Hippocampal formation (tissue), 2 donors: ENCODE measurements at places on chromosomes 7 and 10.

GRCh38 chr7:144527051-144527471 is 123.6 kb upstream of the NOBOX start:
- no peak for DNase-seq

DNA sequence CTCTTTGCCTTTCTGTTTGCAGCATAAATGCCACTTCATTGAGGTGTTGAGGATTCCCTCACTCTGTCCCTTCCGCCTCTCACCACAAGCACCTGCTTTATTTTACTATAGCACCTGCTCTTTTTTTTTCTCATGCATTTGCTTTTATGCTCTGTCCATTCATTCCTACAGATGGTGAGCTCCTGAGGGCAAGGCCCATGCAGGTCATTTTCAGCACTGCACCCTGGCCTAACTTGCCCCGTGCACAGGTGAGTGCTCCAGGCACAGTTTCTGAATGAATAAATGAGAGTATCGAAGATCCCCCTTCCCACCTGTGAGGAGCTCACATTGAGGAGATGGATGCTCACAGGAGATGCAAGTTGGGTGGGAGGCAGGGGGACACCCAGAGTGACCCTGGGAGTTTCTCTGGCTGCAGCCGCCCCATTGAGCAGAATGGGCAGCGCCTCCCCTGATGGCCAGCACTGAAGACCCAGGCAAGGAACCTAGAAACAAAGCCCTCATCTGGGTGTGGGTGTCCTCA is 1.2 kb upstream of the AKR1E2 start:
- no peak for DNase-seq

DNA sequence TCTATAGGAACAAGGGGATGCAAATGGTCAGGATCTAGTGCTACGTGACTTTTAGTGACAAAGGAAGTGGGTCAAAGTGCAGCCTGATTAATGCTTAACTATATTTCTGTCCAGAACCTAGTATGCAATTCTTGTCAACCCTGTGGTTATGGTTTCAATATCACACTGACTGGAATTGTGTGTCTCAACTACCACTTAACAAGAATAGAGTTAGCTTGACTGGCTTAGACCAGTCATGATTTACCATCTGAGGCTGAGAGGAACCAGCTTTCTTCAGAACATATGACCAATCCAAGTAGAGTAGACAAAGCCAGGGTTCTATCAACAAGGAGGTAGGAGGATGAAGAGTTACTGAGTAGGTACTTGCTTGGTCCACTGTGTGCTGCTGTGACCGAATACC is 54.4 kb downstream of the MYPN start:
- DNase-seq, result no peak

GRCh38 chr10:88489107-88489506 is 94.0 kb downstream of the RNLS start:
- no peak for DNase-seq

DNA sequence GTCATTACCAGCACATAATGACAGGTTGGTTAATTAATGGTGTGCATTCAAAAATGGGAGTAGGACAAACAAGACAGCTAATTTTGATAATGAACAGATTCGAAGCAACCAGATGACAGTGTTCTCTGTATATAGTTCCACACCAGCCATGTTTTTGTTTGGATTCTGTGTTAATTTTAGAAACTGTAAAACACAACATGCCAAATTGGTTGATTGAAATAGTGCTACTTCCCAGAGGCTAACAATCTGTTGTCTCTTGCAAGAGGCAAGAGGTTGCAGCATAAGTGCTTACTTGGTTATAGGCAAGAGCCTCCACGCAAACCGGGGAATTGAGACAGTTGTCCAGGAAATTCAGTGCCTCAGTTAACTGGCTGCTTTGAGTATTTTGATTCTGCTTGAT is 170.2 kb upstream of the HABP2 start:
- no peak for DNase-seq

GRCh38 chr7:28005075-28005846 is 175.3 kb downstream of the JAZF1 start:
- no peak for DNase-seq

- no peak for DNase-seq
These were observed 170.9 kb downstream of the RAMP3 start for GRCh38 chr7:45328403-45328981.

DNA sequence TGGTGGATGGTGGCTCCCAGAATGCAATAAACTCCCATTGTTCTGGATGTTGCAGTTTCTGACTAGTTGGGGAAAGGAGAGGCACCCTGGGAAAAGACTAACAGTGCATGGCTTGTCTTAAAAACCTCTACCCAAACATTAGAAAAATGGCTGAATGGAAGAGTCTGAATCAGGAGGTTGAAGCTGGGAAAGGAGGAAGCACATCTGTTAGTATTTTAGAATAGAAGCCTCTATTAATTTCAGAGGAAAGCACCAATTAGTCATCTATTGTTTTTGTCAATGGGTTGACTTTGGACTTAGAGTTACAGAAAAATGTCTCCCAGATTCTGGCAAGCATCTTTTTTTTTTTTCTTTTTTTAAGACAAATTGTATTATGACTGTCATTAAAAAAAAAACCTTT is 56.1 kb upstream of the ELMO1 start:
- DNase-seq, result no peak

DNA sequence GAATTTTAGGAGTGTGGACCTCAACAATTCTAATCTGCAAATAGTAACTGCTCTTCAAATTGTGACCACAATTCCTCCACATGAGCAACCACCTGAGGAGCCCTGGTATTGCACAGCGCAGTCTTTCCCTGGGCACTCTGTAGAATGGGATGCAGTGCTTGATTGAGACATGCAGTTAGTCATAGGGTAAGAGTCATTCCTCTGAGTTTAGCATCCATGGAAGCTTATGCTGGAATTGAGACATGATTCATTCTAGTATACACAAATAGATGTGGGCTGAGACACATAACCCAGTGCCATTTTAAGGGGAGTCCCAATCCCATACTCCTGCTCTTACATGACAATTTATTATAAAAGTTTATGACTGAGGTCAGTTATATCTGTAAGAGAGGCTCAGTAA is 582.3 kb upstream of the CNTNAP2 start:
- DNase-seq, result no peak

DNA sequence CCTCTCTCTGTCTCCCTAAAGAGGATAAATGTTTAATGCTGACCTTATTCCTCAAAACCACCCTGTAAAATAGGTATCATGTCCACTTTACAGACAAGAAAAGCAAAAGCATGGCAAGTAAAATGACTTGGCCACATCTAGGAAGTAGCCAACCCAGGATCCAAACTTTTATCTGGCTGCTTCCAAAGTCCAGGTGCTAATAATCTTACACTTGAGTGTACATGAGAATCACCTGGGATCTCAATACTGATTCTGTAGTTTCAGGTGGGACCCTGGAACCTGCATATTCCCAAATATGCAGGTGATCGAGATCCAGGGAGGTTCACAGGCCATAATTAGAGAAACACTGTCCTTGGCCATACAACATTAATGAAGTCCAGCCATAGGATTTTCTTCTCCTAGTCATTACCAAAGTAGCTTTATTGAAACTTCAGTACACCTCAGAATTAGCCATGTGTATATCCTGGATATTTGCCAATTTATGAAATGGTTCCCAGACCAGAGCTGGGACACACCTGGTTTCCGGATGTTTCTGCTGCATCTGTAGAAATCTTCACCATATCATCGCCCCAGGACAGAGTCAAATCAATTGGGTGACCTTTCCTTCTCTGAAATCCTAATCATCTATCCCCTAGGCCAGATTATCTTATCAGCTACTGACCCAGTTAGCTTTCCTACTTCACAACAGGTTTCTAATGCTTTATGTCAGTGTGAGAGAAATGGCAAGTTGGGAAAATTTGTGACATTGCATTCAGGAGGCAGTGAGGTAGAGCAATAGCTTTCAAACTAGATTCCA is 119.1 kb upstream of the KMT2E start:
- DNase-seq, result no peak

DNA sequence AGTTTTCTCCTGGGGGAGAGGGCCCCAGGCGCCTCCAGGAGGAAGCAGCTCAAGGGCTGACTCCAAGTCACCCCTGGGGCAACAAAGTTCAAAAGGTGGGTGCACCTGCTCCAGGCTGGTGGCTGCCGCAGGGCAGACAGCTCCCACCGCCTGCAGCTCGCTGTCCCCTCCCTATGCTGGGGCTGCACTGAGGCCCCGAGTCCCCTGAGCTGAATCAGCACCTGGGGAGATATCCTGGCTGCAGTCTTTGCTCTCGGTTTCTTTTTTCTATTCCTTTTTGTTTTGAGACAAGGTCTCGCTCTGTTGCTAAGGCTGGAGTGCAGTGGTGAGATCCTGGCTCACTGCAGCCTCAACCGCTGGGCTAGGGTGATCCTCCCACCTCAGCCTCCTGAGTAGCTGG is 183.4 kb downstream of the DNAJB6 start:
- no peak for DNase-seq

- no peak for DNase-seq
These were observed 1.4 kb downstream of the ETV1 start for GRCh38 chr7:13988065-13988464.

- no peak for DNase-seq
These were observed 162.0 kb upstream of the MGMT start for GRCh38 chr10:129305046-129305445.

DNA sequence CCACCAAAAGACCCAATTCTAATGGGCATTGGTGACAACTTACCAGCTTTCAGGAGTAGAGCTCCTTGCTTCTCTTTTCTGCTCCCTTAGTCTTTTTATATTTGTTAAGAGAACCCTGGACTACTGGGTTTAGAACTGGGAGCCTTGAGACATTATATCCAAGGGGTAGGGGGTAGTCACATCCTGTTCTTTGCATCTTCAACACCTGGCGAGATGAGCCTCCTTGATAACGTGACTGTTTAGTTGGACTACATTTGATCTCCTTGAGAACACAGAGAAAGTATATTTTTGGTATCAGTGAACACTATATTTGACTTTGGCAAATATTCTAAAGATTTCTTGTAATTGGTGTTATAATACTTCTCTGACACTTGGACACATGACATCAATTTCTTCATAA is 9.0 kb upstream of the SMNDC1 start:
- DNase-seq, result no peak

GRCh38 chr7:70704831-70705346 is 427.1 kb upstream of the GALNT17 start:
- no peak for DNase-seq

- DNase-seq, result no peak
These were observed 165.7 kb downstream of the PTPN20 start for GRCh38 chr10:47076949-47077361.

- DNase-seq, result no peak
These were observed 37.1 kb upstream of the ZRANB1 start for GRCh38 chr10:124904796-124905195.

GRCh38 chr10:62583876-62584615 is 209.9 kb downstream of the ZNF365 start:
- DNase-seq, result no peak

DNA sequence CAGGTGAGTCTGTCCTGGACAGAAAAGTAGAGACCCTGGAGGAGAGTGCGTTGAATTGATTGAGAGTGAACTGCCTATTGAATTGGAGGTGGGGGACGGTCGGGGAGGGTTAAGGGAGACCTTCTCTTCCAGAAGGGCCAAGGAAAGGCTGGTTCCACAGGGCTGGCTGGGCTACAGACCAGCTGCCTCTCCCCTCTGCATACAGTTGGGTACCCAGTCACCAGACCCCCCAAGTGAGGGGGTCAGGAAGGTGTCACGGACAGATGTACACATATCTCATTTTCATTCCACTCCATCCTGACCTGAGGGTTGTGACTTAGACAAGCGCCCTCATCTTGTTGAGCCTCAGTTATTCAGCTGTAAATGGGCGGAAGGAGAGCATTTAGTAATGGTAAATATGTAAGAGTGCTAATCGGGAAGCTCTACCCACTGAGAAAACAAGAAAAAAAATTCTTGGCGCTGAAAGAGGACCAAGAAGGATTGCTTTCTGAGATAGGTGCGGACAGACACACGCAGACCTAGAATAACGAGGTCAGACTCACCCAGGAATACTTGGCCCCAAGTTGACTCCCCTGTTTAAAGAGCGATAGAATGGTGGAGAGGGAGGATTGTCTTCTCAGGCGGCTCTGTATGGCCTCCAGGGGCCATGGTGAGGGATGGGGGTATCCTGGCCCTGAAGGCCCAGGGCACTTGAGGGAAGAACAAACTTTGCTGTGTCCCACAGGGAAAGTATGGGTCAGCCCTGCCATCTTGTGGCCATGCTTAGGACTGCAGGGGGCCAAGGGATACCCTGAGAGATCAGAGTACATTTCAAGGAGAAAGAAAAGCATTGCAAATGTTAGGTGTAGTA is 7.2 kb upstream of the MBL2 start:
- peak; percentile 14 for DNase-seq

DNA sequence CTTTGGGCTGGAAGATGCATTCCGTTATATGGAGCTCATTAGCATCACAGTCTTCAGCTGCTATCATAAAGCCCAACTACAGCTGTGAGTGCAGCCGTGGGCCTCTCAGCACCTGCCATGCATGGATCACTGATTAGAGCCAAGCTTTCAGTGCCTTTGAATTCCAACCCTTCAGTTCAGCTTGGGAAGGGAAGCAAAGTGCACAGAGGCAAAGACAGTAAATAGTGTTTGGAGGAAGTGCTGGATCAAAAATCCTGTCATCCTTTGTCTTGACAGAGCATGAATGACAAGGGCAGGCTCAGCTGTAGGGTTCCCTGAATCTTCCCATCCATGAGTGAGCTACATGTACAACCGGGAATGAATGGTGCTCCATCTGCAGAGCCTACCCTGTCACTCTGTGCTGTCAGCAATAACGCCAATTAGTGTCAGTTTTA is 153.7 kb downstream of the DNAJB9 start:
- DNase-seq, result no peak

DNA sequence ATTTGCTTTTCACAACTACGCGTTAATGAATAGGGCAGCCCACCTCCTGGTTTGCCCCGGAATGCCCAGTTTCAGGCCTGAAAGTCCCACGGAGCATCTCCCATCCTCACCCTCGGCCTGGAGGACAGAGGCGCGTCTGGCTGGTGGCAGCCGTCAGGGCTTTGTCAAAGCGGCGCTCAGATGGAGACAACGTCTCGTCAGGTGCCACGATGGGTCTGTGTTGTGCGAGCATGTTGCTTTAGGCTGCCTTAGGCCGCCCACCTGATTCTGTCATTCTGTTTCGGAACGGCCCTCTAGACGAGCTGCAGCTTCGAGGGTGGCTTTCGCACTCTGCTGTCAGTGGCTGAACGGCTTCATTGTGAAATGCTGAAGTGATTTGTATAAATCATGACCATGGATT is 39.4 kb upstream of the CFAP46 start:
- DNase-seq, result no peak

GRCh38 chr7:8261711-8262695 is at the start of gene ICA1:
Gene ICA1, minus strand, starts transcription at chr7:8262167. Its CDS starts 26,241 bp downstream, at chr7:8235926.
- peak; percentile 13 for DNase-seq

DNA sequence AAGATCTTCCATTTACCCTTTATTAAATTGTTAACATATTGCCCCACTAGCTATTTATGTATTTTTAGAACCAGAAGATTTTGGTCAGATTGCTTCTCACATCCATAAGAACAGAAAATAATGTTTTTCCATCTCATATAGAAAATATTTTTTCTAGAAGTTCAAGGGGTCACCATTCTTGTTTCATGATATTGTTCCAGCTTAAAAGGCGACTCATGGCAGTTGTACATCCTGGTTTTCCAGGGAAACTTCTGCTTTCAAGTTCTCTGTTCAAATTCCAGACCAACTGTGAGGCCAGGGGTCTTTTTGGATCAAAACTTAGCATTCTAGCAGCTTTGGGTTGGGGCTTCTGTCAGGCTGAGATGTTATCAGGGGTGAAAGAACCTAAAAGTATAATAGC is 84.4 kb downstream of the LRRC4 start:
- DNase-seq, result no peak

GRCh38 chr10:61385231-61386001 is 67.8 kb downstream of the TMEM26 start:
- DNase-seq, result no peak

- no peak for DNase-seq
These were observed 4.0 kb downstream of the ITIH2 start for GRCh38 chr10:7707102-7707501.
